DMS53 (cell line): ENCODE measurements at places on chromosomes 7 and 10.

GRCh38 chr7:50261593-50261992 lies 42.9 kb upstream of the IKZF1 start:
- no peak for DNase-seq

- DNase-seq, result no peak
These were observed 1013.5 kb downstream of the GATA3 start for GRCh38 chr10:9068003-9068402.

DNA sequence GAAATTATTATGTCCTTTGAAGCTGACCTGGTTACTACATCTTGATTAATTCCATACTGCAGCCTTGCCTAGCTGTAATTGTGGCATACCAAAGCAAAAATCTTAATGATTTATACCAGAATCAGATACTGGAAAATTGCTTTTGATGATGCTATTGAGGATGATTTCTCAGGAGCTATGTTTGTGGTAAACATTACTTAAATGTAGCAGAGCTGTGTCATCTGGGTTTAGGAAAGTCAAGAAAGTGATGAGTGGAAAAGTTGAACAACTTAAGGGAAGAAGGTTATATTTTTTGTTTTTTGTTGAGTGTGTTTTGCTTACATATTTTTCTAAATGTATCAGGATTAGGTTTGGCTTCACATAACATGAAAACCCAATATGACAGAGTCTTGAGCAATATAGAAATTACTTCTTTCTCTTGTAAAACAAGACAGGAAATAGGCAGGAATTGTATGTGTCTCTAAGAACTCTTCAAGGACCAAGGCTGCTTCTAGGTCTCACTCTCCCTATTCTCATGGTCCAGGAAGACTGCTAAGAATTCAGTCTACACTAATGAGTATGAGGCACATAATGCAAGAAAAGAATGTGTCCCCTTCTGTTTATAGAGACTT lies 87.6 kb upstream of the MTPN start:
- DNase-seq, result no peak

- DNase-seq, result no peak
These were observed 79.8 kb upstream of the ARID5B start for GRCh38 chr10:61821693-61822092.

DNA sequence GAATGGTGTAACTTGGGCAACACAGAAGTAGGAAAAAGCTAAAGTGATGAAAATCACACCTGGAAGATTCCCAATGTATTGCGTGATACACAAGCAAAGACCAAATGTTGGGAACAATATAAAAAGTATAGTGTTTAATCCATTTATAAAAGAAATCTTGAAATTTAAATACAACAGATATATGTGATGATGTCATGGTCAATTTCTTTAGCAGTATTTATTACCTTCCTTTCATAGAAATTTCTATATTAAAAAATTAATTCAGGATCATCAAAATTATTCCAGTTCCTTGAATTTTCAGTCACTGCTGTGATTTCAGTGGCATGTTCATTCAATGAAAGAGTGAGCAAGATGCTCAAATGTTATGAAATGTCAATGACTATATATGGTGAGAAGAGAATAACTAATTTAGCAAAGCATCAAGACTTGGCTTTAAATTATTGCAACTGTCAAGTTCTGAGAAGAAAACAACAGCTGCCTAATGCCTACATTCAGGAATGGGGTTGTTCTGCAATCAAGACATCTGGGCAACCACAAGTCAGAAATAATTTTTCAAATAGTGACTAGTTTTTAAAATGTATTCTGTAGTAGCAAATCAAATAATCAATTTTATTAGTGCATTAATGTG lies 308.8 kb downstream of the SEMA3D start:
- no peak for DNase-seq

- DNase-seq, result no peak
These were observed 112.5 kb upstream of the UNC5B start for GRCh38 chr10:71099731-71100361.

- peak; percentile 83 for DNase-seq
These were observed 109.3 kb downstream of the GRK5 start for GRCh38 chr10:119316729-119317097.

DNA sequence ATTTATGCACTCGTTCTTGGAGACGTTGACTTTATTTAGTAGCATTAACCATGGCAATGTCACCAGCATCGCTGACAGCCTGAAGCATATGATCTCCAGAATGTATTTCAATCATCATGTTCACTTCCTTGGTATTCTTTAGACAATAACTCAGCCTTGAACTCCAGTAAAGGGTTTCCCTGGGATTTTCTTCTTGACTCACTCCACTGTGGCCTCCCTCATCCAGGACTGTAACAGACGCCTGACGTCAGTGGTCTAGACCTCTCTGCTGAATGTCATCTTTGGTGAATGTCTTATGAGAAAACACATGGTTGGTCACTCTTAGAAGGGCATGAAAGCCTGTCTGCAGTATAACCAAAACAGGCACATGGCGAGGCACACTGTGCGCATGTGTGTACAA lies 64.4 kb downstream of the EGFR start:
- no peak for DNase-seq

DNA sequence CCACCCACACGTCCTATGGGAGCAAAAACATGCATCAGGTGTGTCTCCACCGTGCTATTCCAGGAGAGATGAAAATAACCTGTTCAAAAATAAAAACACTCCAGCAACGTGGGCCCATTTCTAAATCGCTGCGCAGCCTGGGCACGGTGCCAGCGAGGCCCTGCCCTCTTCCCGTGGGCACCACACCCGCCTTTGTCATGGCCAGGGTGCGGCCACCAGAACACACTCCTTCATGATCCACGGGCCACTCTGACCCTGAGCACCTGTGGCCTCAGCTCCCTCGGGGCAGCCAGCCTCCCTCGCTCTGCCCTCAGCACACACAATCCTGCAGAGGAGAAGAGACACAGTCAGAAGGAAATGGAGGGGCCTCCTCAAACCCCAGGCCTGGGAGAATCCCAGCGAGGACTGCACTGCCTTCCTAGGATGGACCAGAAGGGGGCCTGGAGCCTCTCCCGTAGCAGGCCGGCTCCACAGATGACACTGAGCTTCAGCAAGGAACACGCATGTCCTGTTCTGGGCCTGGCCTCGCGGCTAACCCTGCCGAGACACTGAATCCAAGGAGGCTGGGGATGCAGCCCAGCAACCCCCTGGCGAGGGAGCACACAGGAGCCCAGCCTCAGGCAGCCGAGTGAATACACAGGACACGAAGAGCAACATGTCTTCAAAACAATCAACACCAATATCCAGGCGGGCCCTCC lies 169.0 kb downstream of the MAD1L1 start:
- no peak for DNase-seq

DNA sequence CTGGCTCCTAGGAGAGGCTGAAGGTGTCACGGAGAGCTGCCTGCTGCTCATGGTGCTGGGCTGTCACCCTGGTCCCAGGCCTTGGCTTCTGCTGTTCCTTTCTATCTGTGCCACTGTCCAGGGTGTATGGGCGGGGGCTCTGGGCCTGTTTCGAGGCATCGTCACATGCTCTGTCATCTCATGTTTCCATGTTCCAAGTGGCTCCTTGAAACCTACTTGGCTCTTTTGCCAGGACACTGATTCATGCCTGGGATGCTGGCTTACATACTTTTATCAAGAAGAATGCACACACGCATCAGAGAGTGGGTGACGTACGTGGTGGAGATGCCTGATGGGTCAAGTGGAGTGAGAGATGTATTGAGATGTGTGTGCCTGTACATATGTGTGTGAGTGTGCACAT lies 50.9 kb downstream of the ADCY1 start:
- DNase-seq, result no peak

GRCh38 chr7:74683799-74684198 lies 26.3 kb downstream of the GTF2I start:
- peak; percentile 22 for DNase-seq

- DNase-seq, result no peak
These were observed 33.5 kb upstream of the DDC start for GRCh38 chr7:50598460-50599343.

DNA sequence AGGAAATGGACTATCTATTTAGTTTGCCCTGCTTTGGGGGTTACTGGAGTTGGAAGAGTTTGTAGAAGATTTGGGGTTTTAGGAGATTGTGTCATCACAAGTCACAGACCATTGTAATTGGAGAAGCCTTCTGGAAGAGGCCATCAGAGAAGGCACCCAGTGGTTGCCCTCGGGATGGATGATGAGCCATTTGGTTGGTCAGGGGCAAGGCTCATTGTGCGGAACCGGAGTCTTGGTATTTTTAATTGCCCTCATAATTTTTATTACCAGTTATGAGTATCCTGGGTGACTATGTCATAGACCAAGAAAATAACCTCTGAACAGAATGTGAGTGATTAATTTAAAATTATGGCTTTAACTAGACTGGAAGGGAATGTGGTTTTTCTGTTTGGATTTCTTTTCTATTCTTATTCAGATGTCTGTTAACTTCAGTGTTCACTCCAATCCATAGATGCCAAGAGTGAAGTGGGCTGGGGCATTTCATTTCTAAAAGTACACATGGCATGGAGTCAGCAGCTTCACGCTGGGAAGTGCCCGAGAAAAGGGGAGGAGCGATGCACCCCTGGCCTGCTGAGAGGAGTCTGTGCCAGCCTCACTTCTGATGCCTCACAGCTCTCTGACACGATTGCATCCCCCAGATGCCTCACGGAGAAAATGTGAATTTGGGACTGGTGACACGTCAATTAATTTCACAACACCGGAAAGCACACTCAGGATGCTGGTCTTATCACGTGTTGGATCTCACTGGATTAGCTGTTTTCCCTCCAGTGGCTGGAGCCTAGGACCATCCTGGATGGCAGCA lies 225.6 kb upstream of the IGFBP3 start:
- DNase-seq, result no peak

DNA sequence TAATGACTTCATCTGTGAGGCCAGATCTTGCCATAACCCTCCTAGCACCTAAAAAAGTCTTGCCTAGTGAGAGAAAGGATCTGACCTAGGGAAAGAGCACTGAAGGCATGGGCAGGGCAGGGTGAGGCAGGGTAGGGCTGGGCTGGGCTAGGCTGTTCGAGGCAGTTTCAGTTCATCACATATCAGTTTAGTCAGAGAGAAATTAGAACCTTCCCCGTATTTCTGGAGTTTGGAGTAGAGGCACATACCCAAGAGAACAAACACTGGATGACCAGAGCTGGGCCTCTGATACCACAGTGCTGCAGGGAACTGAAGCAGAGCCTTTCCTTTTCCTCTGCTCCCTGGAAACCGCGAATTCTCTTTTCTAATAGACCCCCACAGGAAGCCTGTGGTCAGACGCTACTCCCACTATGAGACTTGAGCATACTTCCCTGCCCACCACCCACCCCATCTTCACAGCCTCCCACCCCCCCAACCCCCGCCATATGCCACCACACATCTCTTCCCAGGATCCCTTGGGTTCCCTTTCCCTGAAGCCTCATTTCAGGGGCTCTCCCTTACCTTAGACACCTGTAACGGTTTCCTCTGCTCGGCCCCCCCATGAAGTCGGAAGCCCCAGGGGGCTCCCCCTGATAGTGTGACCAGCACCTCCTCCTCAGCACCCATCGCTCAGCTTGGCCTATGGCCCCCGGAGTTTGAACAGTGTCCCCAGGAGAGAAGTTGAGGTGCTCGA lies 406 bp downstream of the SYNPO2L start:
- DNase-seq, result no peak

DNA sequence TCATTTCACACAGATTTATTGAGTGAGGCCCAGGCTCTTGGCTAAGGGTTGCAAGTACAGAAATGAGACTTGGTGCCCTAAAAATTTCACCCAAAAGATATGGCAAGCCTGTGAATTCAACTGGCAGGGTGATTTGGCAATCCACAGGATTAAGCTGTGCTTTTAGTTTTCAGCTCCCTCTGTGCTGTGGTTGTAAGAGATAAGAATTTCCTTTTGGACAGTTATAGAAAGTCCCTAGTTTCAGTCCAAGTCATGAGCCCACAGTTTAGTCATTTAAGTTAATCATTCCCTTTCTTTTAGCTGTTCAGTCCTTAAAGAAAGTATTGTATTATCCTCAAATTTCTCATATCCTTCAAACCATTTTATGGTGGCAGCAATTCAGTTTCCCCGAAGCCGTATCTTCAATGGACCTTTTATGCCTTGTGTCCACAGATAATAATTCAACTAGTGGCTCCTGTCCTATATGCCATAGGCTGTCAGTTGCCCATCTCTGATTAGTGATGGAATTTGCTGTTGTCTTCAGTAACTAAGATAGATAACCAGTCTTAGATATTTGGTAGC lies 73.4 kb upstream of the NAMPT start:
- no peak for DNase-seq

DNA sequence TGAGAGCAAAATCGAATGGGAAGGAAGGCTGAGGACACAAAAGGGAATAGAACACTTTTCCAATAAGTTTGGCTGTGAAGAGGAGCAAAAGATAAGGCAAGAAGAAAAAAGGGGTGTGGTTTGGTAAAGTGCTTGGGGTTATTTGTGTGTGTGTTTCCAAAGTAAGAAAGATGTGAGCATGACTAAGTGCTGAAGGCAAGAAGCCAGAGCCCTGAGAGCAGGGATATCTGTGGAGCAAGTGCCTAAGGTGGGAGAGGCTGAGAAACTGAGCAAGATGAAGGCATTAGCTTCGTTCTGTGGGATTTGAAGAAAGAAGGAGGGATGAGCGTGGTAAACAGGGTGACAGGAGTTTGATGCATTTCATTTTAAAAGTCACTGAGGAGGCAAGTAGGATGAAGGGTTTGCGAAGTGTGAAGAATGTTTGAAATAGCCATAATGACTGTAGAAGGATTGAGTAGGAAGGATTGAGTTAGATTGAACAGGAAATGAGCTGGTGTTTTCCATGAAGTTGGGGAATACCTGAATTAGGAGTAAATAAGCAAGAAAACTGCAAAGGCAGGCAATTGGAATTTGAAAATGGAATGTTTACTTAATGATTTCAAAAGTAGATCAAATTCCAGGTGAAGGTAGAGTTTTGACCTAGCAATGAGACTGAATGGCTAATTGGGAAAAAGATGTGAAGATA lies 19.9 kb upstream of the SP4 start:
- DNase-seq, result no peak

DNA sequence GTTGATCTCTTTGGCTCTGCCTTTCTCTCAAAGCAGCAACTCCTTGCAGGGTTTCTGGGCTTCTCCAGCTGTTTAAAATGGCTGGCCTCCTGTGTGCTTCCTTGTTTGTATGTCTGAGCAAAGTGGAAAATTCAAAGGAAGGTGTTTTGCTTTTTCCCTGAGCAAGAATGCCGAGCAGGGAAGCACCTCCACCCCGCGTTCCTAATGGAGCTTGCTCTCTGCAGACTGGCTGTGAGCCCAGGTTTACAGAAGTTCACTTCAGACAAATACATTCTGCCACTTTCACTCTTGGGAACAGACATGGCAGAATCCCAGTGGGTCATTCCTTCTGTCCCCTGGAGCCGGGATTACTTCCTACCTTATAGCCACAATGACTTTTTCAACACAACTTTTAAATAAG lies 181.8 kb upstream of the AGK start:
- DNase-seq, result no peak

DNA sequence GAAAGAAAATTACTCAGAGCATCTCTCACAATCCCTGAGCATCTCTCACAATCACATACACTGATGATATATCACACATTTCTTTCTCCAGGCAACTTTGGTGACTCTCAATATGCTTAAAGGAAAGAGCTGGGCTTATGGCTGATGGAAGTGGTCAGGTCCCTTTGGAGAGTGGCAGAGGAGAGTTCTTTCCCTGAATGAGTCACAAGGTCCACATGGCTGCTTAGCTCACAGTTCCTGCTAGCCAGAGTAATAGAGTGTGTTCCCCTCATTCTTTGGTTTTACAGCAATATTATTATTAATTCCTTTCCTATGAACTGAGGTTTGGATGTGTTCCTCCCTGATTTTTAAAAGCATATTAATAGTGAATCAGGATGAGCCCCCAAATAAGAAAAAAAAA lies 287.4 kb downstream of the C7orf25 start:
- DNase-seq, result peak; percentile 67

- DNase-seq, result peak; percentile 39
These were observed 206.8 kb upstream of the MTPN start for GRCh38 chr7:136183981-136184380.

- no peak for DNase-seq
These were observed 71.4 kb upstream of the ANTXRL start for GRCh38 chr10:46215426-46215825.
